ENCODE measurements at places on chromosomes 7 and 10.

DNA sequence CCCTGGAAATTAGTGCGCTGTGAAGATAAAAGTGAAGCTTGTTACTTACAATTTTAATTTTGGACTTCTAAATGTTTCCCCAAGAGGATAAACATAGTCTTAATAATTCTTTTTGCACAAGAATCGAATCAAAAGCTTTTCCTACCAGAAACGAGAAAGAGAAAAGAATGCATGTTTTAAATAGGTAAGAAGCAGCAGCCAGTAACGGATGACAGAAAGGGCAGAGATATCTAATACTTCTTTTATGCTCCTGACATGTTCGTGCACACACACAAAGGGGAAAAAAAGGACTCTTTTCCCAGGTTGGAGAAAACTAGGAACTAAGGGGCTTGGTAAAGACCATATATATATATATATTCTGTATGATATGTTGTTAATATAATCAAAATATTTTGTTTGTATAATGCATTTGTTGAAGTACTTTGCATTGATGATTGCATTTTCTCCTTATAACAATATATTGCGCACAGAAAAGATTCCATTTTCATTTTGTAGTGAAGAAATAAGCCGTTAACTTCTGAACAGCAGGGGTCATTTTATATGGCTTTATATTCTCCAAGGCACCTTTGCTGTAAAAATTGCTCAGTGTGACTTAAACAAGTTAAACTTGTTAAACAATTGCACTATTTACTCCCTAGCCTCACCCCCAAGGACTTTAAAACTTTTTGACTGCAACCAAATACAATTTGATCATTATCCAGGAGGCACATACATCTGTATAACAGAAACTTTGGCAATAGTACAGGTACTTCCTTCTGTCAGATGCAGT lies 2.2 kb downstream of the PRKAR2B start:
- no peak for DNase-seq

DNA sequence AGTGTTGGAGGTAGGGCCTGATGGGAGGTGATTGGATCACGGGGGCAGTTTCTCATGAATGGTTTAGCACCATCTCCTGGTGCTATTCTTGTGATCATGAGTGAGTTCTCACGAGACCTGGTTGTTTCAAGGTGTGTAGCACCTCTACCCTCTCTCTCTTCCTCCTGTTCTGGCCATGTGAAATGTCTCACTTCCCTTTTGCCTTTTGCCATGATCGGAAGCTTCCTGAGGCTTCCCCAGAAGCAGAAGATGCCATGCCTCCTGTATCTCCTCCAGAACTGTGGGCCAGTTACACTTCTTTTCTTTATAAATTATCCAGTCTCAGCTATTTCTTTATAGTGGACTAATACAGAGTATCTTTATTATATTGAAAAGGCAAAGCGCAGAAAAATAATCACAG lies 90.1 kb downstream of the FAM171A1 start:
- DNase-seq: no peak

- no peak for DNase-seq
Measured at GRCh38 chr7:38068461-38068860, 109.6 kb upstream of the STARD3NL start.

DNA sequence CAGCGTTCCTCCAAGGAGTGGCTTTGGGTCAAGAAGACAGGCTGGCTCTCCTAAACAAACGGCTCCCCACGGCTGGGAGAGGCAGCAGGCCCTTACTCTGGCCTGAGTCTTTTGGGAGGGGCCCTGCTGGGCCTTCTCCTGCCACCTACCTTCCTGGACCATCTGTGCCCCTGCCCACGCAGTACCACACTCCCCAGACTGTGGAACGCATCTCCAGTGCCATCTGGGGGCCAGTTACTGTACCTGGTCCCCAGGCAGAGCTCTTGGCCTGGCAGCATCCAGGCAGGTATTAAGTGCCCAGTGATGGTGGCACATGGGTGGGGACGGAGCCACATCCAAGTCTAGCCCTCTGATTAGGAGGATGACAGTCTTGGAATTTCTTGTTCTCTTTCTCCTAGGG lies 14.4 kb downstream of the ALKBH4 start:
- no peak for DNase-seq

- DNase-seq: no peak
Measured at GRCh38 chr10:57979491-57979890, 288.2 kb downstream of the IPMK start.

DNA sequence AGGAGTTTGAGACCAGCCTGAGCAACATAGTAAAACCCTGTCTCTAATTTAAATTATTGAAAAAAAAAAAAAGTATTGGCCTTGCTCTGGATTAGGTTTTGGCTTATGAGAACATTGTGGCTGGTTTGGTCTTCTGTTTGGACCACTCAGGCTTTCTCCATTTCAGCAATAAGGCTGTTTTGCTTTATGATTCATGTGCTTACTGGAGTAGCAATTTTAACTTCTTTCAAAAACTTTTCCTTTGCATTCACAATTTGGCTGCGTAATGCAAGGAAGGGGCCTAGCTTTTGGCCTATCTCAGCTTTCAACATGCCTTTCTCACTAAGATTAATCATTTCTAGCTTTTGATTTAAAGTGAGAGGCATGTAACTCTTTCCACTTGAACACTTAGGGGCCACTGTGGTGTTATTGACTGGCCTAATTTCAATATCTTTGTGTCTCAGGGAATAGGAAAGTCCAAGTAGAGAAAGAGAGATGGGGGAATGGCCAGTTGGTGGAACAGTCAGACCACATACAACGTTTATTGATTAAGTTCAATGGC lies 38.0 kb upstream of the SRPK2 start:
- DNase-seq: no peak

DNA sequence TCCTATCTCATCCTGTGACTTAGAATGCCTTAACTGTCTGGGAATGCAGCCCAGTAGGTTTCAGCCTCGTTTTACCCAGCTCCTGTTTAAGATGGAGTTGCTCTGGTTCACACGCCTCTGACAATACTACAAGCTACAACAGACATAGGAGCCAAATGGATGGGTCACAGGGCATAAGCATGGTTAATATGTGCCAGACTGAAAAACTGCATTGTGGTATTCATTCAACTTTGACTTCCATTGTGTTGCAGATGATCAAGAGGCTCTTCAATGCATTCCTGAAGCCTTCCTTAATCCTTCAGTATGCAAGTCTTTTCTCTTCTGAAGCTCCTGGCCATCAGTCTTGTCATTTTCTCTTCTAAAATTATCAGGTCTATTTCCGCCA lies 20.3 kb upstream of the RNF32 start:
- DNase-seq: no peak

- no peak for DNase-seq
Measured at GRCh38 chr7:132776048-132776620, 199.9 kb upstream of the PLXNA4 start.

GRCh38 chr7:130881799-130882141 lies 147.8 kb upstream of the KLF14 start:
- DNase-seq: no peak

DNA sequence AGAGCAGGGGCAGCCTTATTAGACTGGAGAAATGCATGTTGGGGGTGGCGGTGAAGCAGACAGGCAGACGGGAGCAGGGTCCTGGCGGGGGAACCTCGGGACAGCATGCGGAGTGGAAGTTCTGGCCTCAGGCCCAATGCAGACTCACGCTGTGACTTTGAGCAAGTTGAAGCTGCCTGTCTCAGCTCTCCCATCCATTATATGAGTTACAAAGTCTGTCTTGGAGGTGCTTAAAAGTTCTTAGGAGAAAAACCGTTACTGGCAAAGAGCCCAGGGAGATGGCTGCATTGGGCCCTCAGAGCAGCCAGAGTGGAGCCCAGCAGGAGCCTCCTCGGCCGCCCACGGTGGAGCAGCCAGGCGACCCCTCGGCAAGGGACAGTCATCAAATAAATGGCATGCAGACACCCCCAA lies 509.5 kb downstream of the PLXNA4 start:
- DNase-seq: no peak

DNA sequence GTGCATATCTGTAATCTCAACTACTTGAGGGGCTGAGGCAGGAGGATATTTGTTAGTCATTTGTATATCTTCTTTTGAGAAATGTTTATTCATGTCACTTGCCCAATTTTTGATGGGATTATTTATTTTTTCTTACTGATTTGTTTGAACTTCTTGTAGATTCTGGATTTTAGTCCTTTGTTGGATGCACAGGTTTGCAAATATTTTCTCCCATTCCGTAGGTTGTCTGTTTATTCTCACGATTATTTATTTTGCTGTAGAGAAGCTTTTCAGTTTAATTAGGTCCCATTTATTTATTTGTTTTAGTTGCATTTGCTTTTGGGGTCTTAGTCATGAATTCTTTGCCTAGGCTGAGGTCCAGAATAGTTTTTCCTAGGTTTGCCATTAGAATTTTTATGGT lies 44.1 kb upstream of the OSBPL3 start:
- no peak for DNase-seq

DNA sequence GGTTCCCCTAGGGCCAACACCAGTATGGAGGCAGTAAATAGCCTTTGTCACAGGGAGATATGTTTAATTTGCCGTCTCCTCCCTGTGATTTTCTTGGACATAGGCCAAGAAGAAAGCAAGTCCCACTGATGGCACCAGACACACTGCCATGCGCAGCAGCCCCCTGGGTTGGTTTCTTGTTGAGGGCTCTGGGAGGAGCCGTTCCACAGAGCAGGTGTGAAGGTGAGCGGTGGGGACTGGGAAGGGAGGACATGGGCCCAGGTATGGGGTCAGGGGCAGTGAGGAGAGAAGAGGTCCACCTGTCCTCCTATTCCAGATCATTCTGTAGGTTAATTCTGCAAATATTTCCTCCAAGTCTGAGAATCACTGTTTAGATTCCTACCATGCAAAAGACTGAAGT lies 376.1 kb downstream of the PLXNA4 start:
- DNase-seq: no peak

DNA sequence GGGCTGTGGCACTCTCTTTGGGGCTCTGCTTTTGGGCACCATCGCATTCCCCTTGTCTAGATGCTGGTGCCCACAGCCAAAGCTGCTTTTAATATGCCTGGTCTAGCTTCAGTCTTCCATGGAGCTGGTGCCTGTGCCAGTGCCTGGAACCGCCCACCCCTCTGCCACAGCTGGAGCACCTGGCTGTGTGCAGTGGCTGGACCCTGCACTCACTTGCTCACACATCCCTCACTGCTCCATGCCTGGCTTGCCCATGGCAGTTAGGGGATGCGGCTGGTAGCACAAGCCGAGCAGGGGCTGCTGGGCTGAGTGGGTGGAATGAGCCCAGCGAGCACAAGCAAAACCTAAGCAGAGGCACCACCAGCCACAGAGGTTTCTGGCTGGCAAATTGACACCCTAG lies 1145.9 kb upstream of the LRRTM3 start:
- no peak for DNase-seq

DNA sequence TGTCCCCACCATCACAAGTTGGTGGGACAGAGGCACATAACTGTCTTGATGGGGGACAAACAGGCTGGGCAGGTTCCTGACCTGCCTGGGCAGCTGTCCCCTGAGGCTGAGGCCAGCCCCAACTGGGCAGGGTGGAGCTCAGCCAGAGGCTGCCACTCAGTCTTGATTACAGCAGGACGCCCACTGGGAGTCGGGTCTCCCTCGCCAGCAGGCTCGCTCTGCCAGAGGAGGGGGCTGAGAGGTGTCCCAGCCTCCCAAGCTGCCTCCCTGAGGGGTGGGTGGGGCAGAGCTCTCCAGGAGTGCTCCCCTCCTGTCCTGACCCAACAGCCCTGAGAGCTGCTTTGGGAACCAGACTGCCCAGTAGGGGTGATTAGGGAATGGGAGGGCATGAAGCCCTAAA lies 1.8 kb upstream of the CAMK2G start:
- DNase-seq: no peak

GRCh38 chr7:32347244-32347828 lies 142.8 kb downstream of the LSM5 start:
- DNase-seq: peak; percentile 19

DNA sequence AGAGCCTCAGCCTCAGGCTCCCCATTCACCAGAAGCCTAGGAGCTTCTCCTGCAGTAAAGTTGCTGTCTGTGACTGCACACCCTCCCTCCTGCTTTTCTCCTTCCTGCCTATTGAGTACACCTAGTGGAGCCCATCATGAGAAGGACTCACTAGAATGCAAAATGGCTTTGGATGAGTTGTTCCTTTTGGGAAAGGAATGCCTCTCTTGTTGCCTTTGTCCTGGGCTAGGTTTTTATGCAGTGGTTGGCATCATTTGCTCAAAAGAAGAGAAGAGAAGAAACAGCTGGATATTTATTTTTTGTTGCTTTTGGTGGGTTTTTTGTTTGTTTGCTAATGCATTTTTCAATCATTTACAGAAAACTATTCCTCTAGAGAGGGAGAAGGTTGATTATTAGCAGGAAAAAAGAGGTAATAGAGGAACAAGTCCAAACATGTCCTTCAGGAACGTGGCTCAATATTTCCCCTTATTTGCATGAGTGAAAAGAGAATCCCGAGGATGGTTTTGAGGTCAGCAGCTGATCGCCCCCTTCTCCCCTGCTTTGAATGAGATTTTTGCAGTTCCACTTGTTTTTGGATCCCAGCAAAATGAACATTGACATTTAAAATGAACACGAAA lies 369.9 kb upstream of the NRP1 start:
- no peak for DNase-seq

DNA sequence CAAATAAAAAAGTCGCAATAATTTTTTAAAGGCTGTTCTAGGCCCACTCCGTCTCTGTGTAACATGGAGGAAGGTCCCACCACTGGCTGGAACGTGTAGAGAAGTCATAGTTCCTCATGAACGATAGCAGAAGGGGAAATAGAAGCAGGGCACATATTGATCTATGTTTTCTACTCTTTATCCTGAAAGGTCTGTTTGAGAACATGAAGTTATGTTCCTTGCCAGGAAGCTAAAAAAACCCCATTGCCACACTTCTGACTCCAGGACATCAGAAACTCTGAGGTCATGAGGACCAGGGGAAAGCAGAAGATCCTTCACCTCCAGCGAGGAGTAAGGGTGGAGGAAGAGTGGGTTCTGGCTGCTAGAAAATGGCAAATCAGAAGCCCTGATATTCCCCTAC lies 10.8 kb downstream of the ANKRD22 start:
- DNase-seq: no peak

DNA sequence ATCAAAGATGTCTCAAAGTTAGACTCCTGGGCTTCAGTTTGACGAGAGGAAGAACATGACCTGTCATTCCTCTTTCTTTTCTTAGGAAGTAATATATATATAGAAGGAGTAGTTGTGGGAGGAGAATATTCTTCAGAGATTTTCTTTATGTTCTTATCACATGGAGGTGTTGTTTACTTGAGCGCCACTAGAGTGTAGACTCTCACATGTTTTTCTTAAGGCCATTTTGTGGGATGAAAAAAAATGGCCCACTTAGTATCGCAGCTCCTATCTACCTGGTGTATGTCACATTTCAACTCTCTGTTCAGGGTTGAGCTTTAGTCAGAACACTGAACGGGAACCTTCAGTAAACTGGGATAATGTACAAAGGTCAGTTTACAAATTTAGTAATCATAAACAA lies 645.2 kb downstream of the PHTF2 start:
- peak; percentile 4 for DNase-seq

Data from A549 (cell line).